ENCODE measurements at places on chromosomes 1 and 21.
A peak's percentile ranks its signal among the peaks of the same experiment; 100 is the strongest.

- DNase-seq: no peak
Observed at GRCh38 chr1:9194024-9194423, 40.5 kb upstream of the H6PD start.

GRCh38 chr1:93882269-93882668 is 3.3 kb upstream of the DNTTIP2 start:
- DNase-seq: no peak

- DNase-seq: no peak
Observed at GRCh38 chr1:178521241-178521640, 8.3 kb downstream of the TEX35 start.

DNA sequence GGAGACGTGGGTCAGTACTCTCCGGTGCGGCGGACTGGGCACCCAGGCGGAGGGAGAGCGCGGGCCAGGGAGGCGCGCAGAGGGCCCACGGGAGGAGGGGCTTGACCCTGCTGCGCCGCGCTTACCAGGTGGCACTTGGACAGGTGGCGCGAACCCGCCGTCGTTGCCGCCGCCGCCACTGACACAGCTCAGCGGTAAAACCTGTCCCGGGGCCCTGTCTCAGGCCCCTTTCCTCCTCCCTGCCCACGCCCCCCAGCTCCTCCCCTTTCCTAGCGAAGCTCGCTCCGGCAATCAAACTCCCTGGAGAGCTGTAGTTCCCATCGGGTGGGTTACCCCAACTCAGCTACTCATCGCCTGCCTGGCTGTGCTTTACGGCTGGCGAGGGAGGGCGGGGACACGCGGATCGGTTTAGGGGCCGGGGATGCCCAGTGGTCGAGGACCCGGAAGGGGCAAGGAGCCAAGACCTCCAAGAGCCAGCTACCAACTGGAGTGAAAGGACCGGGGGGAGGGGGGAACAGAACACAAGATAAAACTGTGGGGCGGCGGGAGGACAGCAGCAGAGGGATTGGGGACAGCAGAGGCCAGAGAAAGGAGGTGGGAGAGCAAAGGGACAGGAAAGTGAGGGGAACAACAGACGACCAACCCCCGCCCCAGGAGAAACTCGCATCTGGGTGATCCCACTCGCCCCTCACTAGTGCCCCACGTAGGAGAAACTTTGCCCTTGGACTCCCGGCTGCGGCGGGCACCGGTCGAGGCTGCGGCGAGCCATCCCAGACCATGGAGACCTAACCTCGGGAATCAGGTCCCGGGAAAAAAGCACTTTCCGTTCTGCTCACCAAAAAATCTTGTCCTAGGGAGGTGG is 2.9 kb downstream of the GFI1 start:
- peak; percentile 36 for DNase-seq

- peak; percentile 20 for DNase-seq
Observed at GRCh38 chr1:184419350-184420161, 32.7 kb downstream of the C1orf21 start.

DNA sequence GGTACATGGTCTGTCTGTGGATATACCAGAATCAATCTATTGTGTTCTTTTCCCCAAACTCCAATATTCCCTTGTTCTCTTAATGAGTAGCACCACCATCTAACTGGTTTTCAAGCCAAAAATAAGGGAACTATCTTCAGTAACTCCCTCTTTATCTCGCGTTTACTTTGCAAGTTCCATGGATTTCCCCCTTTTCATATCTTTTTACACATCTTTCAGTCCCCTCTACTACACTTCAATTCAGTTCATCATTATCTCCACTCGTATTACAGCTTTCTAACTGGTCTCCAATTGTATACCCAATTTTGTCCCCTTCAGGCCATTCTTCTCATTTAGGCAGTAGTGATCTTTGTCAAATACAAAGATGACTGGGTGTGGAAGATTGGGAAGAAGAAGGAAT is 4.1 kb upstream of the TMCO1 start:
- DNase-seq: no peak

- DNase-seq: no peak
Observed at GRCh38 chr1:110928191-110928590, 35.5 kb downstream of the LRIF1 start.

- no peak for DNase-seq
Observed at GRCh38 chr21:46397211-46397905, 61.3 kb upstream of the DIP2A start.

GRCh38 chr21:37891972-37892371 is 24.3 kb downstream of the KCNJ6 start:
- no peak for DNase-seq

DNA sequence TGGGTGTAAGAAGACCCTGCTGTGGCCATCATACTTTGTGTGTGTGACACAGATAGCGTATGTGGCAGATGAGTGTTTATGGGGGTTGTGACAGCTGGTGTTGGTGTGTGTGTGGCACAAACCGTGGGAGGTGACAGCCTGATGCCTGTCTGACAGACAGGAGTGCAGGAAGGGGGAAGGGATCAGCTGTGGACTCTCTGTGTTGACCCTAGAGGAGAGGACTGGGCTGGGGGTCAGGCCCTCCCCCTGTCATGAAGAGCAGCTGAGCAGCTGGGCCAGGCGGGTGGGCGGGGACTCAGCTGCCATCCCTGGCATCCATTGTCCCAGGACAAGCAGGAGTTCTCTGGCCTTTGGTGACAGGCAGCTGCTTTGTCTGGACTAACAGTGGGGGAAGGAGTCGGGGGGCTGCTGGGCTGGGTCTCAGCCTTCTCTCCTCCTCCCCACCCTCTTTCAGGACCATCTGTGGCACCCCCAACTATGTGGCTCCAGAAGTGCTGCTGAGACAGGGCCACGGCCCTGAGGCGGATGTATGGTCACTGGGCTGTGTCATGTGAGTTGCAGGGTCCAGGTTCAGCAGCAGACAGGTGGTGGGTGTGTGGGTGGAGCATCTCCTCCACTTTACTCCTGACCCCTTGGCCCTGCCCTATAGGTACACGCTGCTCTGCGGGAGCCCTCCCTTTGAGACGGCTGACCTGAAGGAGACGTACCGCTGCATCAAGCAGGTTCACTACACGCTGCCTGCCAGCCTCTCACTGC is 2.3 kb downstream of the PLK3 start:
- no peak for DNase-seq

GRCh38 chr21:45887120-45887611 is 94.4 kb upstream of the COL6A1 start:
- DNase-seq: peak; percentile 47

DNA sequence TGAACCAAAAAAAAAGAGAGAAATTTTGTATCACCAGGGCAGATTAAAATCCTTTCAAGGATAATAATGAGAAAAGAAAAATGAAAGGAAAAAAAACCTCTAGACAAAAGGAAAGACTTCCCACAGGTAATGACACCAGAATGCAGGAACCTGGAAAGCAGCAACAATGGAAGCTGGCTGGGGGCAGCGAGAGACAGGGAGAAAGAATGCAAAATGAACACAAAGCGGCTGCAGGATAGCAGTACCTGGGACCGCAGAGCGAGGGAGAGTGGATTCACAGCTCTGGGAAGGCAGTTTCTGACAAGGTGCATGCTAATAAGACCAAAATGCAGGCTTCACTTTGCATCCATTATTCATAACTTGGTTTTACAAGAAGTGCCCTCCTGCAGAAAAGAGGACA is 349.0 kb downstream of the SIPA1L2 start:
- no peak for DNase-seq

GRCh38 chr1:33036051-33036525 is 595 bp downstream of the AK2 start:
- peak; percentile 29 for DNase-seq

GRCh38 chr1:171403393-171403792 is 81.9 kb upstream of the PRRC2C start:
- peak; percentile 82 for DNase-seq

DNA sequence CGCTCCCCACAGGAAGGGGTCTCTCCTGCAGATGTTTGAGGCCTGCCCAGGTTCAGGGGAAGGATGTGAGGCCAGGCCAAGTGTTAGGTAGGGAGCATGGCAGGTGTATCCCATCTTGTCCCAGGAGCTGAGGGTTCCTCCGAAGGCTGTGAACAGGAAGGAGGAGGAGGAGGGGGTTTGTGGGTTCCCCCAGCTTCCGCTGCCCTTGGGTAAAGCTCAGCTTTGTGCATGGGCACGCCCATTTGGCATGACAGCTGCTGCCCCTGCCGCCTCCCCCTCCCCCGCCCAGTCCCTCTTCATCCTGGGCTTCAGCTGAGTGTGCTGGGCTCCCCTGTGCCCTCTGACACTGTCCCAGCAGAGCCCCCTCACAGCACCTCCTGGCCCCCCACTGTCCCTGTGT is 25.5 kb downstream of the TNFRSF8 start:
- no peak for DNase-seq

- DNase-seq: no peak
Observed at GRCh38 chr1:66353257-66353656, 180.7 kb upstream of the SGIP1 start.

DNA sequence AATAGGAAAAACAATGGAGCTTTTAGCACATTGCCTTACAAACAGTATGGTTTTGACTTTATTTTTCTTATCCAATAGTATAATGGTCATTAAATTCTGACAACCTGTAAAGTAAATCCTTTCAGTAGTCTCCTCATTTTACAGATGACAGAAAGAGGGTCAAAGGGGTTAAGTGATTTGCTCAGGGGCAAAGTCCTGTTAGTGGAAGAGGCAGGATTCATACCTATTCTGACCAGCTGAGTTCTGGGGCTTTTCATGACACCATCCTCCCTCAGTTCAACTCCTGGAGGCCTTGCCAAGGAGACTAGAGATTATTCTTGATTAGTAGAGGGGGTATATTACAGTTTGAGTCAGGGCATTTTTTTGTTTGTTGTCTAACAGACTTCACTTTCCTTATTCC is 278.7 kb upstream of the DUSP10 start:
- no peak for DNase-seq

DNA sequence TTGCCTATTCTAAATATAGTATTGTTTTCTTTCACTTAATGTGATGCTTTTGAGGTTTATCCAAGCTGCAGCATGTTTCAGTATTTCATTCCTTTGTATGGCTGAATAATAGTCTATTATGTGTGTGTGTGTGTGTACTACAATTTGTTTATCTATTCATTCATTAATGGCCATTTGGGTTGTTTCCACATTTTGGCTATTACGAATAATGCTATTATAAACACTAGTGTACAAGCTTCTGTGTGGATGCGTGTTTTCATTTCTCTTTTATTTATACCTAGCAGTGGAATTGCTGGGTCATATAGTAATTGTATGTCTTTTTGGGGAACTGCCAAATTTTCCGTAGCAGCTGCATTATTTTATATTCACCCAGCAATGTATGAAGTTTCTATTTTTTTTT is 15.0 kb upstream of the THEM5 start:
- no peak for DNase-seq

DNA sequence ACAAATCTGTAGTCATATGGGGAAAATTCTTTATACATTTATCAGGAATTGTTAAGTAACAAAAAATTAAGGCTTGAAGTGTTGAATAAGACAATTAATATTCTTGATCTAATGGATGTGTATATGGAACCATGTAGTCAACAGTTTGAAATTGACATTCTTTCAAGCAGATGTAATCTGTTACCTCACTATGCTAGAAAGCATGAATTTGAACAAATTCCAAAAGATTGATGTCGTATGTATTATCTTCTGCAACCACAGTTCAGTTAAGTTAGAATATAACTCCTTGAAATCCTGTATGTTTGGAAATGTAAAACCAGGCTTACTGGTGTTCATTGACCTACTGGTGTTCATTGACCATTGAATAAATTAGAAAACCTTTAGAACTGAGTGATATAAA is 16.1 kb downstream of the CCDC18 start:
- DNase-seq: no peak

- DNase-seq: no peak
Observed at GRCh38 chr1:22917989-22918388, 54.7 kb downstream of the LACTBL1 start.

All from NCI-H69 (cell line).